ENCODE measurements at places on chromosomes 16 and 17.

- DNase-seq = no peak
Measured at GRCh38 chr16:1297018-1297696, 12.3 kb upstream of the UBE2I start.

DNA sequence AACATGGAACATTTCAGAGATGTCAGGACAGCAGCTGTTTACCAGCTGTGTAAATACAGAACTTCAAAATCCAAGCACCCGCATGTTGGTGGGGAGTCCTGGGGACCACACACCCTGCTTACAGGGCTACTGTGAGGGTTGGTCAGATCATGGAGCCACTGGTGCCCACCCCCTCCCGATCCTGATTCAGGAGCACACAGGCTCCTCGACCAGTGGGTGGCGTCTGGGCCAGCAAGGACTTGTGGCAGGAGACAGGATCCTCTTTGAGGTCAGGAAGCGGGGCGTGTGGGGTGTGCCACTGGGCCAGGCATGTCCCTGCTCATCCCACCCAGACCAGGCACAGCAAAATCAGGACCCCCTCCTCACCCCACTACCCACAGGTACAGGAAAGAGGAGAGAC lies 83.6 kb downstream of the SDK2 start:
- no peak for DNase-seq

DNA sequence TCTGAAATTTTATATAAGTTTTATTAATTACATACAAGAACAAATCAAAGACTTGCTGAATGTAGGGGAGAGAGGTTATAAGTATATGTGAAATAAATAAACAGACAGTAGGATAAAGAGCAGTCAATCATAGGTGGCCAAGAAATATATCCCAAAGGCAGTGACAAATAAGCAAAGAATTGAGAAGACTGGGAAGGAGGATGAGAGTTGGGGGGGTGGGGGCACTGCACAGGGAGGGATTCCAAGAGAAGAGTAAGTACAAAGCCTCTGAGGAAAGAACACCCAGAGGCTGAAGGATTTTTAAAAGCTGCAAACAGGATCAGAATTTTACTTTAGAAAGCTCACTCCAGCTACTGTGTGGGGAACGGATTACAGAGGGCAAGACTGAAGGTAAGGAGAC lies 2.8 kb downstream of the PELP1 start:
- DNase-seq = no peak

- DNase-seq = no peak
Measured at GRCh38 chr16:89309438-89310122, 92.1 kb downstream of the ZNF778 start.

- no peak for DNase-seq
Measured at GRCh38 chr17:44277976-44278375, 10.0 kb upstream of the SLC4A1 start.

DNA sequence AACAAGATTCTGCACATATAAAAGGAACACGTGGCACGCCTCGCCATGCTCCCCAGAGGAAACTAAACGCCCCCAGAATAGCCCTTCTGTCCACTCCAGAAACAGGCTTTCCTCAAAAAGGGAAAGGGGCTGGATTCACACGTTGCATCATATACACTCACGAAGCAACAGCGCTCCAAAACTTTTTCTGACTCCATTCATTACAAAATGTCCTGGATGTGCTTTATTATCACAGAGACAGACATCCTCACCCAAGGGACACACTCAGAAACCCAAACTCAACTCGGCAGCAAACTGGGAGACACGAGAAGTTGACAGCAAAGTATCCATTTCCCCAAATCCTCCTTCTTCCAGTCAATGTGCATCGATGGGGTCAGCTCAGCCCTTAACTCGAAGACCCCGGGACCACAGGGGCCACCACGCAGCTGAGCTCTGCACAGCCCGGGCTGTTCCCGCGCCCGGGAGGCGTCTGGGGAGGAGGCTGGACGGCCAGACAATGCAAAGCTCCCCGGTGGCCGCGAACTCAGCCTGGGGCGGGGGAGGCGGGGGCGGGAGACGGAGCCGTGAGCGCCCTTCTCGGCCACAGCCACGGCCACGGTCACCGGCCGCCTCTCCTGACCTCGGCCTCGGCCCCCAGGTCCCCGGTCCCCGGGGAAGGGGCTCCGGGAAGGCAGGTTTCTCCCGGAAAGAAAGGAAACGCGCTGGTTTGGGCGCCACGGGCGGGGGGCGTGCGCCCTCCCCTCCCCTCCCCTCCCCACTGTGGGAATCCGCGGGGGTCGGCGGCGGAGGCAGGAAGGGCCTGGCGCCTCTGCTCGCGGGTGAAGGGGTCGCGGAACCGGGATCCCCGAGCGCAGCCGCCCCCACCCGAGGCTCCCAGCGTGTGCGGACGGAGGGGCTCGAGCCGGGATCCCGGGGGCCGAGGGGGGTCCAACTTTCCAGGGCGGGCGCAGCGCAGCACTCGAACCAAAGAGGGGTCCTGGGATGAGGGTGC lies 1.2 kb downstream of the NXN start:
- no peak for DNase-seq

DNA sequence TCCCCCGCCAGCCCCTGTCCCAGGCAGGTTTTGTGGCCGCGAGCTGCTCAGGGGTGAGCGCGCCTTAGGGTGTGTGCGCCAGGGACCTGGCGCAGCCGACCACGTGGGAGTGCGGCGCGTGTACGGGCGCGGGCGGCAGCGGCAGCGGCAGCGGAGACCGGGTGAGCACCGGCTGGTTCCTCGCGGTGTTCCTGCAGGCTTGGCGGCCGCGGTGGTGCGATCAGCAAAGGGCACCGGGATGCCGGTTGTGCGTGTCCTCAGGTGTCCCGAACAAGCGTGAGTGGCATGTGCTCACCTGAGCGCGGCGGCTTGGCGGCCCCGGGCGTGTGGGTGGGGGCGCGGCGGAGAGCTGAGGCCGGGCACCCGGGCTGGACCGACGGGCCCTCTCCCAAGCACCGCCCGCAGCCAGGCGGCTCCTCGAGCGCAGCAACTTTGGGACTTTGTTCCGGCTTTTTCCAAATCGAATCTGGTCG lies 381 bp upstream of the HSD11B2 start:
- DNase-seq = peak; percentile 39

DNA sequence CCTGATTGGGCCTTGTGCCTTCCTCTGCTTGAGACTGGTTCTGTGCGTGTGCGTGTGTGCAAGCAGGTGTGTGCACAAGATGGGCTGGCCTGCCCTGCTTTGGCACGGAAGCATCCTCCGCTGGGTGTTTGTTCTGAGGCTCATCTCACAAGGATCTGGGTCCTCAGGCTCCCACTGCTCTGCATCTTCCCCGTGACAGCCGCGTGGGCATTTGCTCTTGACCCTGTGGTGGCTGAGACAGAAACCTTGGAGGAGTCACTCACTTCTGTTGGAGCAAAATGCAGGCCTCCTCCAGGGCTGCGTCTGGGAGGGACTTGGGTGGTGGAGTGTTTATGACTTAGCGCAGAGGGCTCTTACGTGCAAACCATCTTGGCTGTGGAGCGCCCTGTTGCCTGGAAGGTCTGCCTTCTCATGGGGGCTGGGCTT lies 119.2 kb downstream of the RPTOR start:
- DNase-seq = peak; percentile 77
